ENCODE measurements at places on chromosomes 3 and 15.

DNA sequence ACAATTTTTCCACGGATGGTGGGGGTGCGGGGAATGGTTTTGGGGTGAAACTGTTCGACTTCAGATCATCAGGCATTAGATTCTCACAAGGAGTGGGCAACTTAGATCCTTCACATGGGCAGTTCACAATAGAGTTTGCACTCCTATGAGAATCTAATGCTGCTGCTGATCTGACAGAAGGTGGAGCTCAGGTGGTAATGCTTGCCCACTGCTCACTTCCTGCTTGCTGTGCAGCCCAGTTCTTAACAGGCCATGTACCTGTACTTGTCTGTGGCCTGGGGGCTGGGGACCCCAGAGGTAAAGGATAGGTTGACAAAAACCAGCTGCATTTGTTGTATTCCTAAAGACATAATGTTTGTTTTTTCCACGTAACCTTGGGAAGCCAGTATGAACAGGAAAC, 16.0 kb downstream of the DZIP3 start:
- DNase-seq: no peak

- DNase-seq: no peak
Measured at GRCh38 chr15:62932436-62932835, 110.1 kb upstream of the TPM1 start.

GRCh38 chr3:157639756-157640426, 136.7 kb upstream of the VEPH1 start:
- DNase-seq: no peak

DNA sequence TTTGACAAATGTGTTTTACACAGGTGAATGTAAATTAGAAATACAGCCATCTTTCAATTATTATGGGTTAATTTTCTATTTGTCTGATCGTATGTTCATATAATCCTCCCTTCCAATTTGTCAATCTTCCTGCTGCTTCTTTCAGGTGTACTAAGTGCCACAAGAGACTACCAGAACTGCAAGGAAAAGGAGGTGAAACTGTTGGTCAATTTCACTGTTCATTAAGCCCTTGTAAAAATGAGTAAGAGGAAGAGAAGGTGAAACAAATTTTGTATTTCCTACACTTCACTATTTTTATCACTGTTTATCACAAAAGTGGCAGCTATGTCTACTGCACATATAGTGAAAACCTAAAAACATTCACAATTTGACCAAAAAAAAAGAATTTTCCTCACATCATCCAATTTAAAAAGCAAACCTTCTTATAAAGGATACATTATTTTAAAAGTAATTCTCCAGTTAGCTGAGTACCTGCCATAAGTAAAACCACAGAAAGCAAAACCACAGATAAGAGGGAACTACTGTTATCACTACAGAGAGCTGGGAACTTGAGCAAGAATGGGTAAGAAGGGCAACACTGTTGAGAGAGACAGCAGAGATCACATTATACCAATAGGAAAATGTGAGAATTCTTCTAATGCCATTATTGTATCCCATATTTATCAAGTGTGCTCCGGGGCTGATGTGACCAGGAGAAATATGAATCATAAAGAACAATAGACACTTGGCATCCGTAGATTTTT, 163.0 kb downstream of the TBC1D5 start:
- no peak for DNase-seq

DNA sequence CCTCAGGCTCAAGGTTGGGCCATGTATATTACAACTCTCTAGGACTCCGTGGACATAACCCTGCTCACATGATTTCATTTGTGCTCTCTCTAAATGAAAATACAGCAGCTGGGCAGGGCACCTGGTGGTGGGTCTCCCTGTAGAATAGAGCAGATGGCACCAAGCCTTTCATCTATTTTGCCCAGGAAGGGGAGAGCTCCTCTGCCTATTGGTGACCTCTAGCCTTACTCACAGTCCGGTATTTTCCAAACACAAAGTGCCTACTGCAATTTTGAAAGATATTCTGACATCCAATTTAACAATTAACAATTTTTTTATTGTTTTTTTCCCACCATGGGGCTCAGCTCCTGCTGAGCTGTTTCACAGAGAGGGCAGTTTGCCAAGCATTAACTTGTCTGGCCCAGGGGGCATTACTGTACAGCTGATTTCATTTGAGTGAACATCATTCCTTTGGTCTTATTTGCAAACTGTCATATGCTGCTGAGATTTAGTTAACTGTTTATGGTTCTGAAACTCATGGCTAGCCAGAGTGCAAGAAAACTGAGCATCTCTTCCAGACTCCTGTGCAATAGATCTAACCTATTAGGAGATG, 474.0 kb downstream of the EPHB1 start:
- no peak for DNase-seq

DNA sequence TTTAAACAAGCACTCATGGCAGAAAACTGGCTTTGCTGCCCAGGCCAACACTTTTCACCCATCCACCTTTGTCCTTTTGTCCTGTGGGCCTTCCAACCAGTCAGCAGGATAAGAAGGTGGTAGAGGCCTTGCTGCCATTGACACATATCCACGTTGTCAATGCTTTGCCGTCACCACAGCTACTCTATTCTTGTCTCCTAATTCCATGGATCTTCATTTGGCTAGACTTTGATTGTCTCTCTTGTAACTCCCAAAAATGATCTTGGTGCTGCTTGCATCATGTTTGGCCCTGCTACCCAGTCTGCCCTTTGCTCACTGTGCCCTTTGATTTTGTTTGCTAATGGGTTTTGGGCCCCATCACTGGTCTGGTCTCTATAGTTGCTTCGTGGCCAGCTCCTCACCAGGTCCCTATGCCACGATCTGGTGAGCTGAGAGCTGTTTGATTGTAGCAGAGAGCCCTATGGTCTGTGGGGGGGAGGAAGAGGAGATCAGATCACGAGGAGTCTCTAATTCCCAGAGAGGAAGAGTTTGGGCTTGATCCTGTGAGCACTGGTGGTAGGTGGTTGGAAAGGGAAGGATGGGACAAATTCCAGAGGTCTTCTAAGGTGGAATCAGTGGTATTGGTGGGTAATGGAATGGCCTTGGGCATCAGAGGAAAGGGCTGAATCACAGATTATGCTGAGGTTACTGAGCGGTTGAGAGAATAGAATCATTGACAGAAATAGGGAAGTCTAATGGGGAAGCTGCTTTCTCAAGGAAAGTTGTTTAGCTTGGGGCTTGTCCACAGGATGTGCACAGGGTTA, 40.3 kb downstream of the ABHD2 start:
- DNase-seq: no peak

GRCh38 chr3:63557912-63558311, 94.6 kb upstream of the SNTN start:
- DNase-seq: no peak

- no peak for DNase-seq
Measured at GRCh38 chr15:63112871-63113270, 8.8 kb upstream of the LACTB start.

DNA sequence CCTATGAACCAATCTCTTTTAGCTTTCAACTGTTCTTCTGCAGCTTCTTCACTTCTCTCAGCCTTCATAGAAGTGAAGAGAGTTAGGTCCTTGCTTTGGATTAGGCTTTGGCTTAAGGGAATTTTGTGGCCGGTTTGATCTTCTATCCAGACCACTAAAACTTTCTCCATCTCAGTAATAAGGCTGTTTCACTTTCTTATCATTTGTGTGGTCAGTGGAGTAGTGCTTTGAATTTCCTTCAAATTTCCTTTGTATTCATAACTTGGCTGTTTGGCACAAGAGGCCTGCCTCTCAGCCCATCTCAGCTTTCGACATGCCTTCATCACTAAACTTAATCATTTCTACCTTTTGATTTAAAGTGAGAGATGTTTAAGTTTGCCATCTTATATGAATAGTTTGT, 21.7 kb downstream of the DZIP1L start:
- DNase-seq: no peak

DNA sequence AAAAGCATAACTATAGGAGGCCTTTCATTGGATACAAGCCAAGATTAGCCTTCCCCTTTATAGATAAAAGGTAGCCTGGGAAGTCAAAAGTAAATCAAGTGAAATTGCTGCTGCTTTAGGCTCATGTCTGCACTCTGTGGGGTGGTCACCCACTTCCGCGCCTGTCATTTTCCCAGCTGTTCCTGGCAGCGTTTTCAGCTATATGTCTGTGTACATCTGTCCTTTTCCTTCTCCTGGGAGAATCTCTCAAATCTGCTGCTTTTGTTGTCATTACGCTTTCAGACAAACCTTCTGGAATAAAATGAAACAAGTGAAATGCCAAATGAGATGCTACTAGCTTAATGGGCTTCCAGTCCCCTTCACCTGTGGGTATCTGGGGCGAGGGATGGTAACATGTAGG, 211.8 kb downstream of the MCTP2 start:
- no peak for DNase-seq

DNA sequence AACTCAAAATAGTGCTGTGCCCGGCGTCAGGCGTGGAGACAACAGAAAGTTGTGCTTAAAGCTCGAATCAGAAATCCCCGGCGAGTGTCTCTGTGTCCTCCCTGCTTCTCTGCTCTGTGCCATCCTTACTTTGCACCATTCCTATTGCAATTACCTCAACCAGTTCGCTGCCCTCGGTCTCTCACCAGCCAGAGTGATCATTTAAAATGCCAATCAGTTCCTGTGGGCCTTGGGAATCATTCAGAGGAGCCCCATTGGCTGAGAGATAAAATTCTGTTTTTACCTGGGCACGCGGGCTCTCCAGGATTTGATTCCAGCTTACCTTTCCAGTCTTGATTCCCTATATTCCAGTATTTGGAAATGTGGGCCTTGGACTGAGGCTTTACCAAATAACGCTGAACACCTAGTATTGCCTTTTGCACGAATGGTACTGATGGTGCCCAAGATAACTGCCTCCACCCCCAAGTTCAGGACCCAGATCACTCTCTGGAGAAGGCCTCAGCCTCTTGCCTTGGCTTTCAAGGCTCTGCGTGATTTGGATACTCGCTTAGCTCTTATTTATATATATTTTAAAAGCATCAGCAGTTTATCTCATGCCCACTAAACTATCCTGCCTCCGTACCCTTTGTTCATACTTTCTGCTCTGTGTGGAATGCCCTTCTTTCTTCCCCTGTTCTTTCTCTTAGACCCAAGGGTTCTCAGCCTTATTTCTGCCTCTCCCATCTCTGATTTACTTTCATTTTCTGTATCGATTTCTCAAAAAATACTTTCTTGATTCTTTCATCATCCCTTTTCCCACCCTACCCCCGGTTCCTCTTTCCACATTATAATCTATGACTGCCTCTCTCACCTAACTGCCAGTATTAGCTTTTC, 863 bp downstream of the PSMA4 start:
- no peak for DNase-seq

GRCh38 chr15:79773128-79773527, 123.7 kb downstream of the MTHFS start:
- DNase-seq: no peak

GRCh38 chr3:151630938-151631441, 102.7 kb upstream of the AADACL2 start:
- DNase-seq: no peak

DNA sequence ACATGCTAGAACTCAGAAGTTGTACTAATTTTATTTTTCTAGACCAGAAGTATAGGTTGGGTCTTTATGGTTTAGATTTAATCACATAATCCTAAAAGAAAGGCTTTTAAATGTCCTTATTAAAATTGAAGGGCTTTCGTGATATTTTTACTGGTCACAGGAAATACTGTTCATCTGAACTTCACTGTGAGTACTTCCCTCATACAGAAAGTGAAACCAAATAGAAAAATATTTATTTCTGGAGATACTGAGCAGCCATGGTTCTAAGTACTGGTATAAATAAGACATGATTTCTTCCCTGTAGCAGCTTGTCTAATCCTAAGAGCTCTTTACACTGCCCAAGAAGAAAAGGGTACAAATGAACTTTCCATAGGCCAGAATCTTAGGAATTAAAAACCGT, 2.0 kb downstream of the SNRK start:
- no peak for DNase-seq

DNA sequence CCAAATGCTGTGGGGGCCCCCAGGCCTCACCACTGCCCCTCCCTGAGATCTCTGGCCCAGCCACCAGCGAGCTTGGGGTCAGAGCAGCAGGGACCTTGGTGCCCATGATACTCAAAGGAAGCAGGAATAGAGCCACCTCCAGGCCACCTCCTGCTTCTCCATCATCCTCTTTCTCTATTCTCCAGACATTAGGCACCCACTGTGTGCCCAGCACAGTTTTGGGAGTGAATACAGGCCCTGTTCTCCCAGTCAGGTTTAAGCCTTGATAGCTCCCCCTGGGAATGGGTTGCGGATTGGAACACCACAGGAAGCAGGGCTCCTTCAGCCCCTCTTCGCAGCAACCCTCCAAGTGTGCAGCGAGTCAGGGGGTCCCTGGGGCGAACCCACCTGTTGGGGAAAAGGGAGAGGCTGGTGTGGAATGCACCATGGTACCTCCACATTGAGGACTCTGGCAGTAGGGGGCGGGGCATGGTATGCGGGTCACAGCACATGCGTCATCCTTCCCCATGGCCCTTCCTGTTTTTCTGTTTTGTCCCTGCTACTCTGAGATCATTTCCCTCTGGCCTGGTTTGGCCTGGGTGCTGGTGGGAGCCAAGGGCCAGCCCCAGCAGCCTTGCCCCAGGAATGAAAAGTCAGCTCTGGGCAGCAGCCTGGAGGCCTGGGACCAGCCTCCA, 14.2 kb upstream of the SEMA3B start:
- DNase-seq: no peak

DNA sequence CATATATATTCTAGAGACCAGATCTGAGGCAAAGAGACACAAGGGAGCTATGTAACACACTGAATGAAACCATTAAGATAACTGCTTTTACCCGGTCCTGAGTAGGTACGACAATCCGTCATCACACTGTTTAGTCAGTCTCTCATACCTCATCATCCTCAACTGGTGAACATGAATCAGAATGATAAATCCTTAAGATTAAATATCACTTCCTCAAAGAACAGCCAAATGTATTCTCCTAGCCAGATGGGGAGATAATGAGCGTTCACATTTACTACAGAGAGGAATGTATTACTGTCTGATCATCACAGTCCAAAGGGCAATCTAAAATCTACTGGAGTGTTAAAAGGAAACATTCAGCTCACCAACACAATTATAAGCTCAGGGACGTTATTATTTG, 319.4 kb upstream of the STAC start:
- DNase-seq: no peak

DNA sequence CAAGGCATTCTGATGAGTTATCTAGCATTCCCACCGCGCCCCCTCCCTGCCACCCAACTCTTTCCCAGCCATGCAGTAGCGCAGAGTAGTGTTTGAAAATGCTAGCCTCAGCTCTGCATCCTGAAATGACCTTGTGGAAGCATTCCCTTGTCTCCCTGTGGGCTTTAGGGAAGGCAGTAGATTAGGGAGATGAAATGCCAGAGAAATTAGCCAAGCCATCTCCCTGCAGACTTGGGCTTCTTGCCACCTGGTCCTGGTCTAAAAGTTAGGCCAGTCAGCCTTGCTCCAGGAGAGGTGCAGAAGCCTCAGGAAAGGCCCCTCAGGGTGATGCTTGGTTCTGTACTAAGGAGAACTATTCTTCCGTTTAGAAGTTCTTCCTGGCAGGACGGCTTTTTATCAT, 231.2 kb downstream of the CACNA2D3 start:
- no peak for DNase-seq

DNA sequence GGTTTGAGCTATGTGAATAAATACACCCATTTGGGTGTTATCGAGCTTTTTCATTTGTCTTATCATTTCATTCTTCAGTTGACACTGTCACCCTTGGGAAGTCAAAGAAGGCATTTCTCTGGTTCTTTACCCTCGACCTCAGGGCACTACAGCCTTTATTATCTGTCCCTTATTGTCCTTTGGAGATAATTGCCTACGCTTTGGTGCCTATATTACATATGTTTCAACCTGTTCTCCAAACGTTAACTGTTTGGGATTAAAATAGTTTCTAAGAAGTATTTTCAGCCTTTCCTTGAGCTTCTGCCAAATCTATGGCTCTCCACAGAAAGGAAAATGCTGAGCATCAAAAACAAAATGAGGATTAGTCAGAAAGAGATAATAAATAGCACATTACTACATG, 395.4 kb upstream of the ADAMTS9 start:
- no peak for DNase-seq

Measured in ureter (tissue), 1 donor.